Fibroblast of skin of right quadriceps (primary cell): ENCODE measurements at places on chromosomes 7 and 10.

GRCh38 chr7:38274486-38274885 is 1.1 kb upstream of the TARP start:
- DNase-seq = peak; percentile 15

DNA sequence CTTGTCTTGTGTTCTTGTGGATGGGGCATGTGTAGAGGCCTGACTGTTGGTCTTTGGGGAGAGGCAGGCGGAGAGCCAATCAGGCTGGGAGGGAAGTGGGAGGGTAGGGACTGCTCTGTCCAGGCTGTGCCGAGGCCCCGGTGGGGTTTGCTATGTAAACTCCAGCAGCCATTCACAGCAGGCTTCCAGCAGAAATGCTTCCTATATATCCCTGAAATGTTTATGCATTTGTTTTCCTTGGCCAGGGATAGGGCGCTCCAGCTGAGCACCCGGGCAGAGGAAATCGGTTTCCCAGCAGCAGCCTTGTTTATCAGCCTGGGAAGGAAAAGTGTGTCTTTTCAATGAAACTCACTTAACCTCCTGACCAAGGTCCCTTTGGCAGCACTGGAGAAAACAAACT is 18.3 kb upstream of the AQP1 start:
- no peak for DNase-seq

GRCh38 chr7:67771846-67772605 is 775.4 kb downstream of the TYW1 start:
- DNase-seq = no peak

- peak; percentile 73 for DNase-seq
Measured at GRCh38 chr10:131453721-131454634, 142.5 kb upstream of the TCERG1L start.
